ENCODE measurements at places on chromosomes 2 and 18.

DNA sequence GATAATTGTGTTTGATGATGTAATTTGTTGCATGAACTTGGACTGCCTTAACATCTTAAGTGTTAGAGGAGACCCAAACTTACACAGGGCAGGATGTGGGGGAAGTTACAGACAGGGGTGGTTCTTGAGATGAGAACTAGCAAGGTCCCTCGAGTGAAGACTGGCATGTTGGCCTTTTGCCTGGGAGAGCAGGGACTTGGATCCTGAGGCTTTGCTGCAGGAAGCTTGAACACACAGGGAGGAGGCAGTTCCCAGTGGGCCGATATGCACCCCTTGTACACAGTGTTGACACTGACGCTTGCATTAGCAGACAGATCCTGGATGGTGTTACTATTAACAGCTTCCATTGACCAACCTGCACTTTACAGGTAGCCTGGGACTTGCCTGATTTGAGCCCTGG is 47.5 kb downstream of the CHRNA1 start:
- no peak for DNase-seq

DNA sequence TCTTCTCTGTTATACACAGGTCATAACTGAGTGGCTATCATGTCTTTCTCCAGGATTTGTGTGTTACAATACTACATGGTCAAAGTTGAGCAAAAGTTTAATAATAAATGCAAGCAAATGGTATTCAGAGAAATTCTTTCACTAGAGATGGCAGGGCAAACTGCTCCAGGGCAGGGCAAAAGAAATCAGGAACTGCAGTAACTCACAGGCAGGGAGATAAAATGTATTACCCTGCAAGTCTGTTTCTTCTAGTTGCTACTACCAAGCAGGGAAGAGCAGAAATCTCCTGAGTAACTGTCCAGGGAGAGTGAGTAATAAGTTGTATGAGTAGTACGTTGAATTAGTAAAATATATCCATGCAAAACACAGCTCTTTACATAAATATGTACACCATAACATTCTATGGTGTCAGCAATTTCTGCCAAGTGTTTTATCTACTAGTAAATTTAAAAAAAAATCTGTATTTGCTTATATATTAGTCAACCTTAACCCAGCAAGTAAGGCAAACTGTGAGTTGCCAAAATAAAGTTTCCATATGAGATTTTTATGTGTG is 404.1 kb downstream of the ZEB2 start:
- peak; percentile 14 for DNase-seq

GRCh38 chr18:31892936-31893335 is 50.0 kb downstream of the TRAPPC8 start:
- no peak for DNase-seq

DNA sequence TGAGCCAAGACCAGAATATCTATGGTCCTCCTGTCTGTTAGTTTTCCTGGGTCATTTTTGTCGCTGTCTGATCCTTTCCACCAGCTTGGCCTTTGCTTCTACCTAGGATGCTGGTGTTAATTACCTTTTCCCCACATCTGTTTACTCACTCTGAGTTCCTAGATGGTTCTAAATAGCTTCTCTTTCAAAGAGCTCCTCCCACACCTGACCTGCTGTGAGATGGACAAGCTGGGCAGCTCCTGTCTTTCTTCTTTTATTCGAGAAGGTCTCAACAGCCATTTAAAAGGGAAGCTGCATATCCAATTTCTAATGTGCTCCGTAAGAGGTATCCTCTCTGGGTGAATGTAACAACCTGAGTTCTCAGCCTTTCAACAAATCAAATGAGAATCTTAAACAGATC is 156.2 kb downstream of the HRH4 start:
- DNase-seq: no peak

- DNase-seq: no peak
Observed at GRCh38 chr2:229910147-229910831, 11.5 kb downstream of the TRIP12 start.

DNA sequence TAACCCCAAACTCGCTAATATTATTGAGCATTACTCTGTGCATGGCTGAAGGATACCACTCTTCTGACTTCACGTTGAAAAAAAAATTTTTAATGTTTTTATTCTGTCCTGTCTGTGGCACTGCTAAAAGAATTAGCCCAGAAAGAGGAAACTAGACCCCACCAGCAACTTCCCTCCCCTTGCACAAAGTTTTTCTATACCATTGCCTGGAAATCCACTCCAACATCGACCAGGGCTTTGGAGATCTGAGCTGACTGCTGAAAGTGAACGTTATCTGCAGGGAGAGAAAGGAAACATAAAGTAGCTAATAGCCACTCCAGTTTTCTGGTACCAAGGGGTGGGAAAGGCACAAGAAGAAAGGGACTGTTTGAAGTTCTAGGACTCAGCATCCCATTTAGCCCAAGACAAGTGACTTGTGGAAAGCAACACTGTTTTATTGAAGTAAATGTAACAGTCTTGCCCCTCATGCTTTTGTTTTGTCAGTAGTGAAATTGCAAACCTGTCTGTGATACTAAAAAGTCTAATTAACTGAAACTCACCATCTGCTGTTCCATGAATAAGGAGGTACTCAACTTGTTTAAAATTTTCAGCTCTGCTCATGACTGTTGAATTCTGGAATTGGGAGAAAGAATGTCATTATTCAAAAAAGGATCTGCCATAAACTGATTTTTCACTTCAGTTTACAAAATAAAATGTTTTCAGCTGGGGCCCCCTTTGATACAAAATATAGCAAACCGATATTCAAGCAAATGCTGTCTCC is 79.1 kb downstream of the DPP4 start:
- no peak for DNase-seq

DNA sequence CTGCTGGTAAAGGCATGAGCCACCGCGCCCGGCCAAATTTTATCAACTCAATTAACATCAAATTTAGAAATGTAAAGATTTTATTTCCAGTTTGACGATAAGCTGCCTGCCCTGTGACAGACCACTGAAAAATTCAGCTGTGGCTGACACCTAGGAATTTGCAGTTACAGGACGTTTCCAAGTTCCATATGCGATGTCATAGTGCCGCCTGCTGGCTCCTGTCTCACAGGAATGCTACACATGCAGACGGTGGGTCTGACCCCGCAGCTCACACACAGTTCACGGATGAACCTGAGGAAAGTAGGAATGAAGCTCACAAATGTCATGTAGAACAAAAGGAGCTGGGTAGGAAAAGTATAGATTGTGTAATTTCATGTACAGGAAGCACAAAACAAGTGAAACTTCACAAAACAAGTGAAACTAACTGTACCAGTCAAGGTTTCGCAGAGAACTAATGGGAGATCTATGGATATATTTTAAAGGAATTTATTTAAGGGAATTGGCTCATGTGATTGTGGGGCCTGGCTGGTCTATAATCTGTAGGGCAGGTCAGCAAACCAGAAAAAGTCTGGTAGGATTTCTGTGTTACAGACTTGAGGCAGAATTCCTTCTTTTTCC is 13.2 kb upstream of the SEH1L start:
- peak; percentile 87 for DNase-seq

DNA sequence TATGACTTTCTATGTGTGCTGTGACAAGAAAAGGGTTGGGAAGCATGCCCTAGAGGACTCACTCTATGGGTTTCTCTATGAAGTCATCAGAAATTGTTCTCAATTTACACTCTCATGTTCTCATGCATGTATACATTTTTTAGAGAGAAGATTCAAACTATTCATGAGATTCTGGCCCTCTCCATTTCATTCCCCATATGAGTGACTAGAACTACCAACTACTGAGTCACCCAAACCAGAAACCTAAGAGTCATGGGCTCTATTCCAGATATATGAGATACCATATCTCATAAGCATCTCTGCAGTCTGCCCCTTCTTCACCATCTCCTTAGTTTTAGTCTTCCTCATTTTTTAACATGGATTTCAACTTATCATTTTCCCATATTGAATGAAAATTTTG is 87.7 kb downstream of the EXOC6B start:
- DNase-seq: peak; percentile 17

DNA sequence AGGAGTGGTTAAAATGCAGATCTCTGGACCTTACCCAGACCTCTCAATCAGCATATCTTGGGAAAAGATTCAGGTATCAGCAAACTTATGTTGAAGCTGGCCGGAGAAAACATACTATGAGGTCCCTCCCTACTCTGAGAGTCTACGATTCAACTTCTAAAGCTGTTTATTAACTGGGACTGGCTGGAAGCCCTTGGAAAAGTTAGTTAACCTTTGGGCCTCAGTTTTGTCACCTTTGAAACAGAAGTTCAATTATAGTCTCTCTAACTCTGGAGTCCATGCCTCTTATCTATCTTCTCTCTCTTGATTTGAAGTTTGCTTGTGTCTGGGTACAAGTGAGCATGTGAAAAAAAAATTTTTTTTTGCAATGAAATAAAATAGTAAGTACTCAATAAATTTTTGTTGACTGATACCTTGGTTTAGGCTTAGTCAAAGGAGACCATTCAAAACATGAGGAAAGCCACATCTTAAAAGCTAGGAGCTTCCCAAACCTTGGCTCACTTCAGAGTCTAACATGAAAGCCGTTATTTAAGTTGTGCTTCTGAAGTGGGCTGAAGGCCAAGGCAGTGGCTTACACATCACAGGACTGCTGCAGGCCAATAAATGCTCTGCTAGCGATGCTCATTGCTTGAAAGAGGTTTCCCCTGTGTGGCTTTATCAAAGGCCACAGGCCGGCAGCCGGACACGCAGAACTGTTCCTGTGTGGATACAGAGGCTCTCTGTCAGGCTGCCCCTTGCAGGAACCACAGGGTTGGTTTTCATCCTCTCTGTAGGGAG is 110.6 kb upstream of the FAM136A start:
- no peak for DNase-seq

GRCh38 chr2:68258851-68259250 is 6.5 kb upstream of the PPP3R1 start:
- DNase-seq: no peak

GRCh38 chr18:36406805-36407204 is 109.3 kb downstream of the FHOD3 start:
- no peak for DNase-seq

- no peak for DNase-seq
Observed at GRCh38 chr2:236338495-236339184, 74.4 kb upstream of the ASB18 start.

DNA sequence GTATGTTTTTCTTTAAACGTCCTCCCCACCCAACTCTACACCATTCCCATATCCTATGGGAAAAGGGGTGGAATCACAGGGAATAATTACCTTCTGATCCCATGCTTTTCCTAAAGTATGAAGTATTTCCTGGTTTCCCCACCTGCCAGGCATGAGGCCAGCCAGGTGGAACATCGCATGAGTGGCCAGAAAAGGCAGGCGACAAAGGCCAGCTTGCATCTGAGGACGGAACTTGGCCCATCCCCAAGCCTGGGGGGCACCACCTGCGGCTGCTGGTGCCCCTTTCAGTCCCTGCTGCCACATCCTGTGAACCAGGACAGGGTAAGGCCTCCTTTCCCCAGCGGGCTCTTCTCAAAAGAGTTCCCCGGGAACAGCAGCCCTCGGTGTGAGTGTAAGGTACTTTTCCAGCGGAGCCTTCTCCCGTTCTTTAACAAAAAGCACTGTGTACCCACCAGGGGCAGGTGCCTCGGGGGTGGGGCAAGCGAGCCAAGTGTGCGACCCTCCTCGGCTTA is 1.2 kb upstream of the ERFE start:
- DNase-seq: no peak

- no peak for DNase-seq
Observed at GRCh38 chr2:225020168-225020849, 22.0 kb downstream of the DOCK10 start.

- no peak for DNase-seq
Observed at GRCh38 chr18:50057009-50057408, 137.9 kb downstream of the MYO5B start.

DNA sequence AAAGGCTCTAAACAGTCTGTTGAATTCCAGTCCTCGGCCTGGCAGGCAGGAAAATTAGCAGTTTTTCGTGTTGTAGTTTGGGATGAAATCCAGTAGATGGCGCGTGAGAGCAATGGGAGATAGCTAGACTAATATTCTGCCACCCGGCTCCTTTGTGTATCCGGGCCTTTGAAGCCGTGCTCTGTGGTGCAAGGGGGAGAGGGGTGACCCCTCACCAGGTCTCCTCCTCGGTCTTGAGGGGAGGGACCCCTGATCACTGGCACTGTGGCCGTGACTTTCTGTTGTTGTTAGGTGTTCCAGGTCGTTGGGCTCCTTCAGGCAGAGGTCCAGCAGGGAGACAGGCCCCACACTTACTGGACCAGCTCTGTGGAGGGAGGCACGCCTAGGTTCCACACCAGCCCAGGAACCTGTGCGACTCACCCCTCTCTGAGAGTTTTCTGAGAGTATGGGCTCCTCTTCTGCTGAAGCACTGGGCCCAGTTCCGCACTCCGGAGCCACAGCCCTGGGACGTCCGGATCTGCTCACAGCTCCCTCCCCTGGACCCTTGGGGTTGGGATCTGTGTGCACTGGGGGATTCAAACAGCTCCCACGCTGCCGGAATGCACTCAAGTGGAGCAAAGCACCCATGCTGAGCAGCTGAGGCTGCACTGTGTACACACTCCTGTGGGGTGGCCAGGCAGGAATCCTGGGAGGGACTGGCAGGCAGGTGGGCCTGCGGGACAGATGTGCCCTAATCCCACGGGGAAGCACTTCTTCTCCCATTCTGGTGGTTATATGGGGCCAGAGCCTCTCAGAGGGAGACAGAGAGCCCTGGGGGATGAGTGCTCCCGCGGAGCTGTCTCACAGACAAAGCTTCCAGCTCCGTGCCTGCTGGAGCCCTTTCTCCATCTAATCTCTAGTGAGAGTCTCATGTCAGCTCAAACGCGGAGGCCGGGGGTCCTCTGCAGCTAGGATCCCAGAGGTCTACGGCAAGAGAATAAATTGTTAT is 8.8 kb downstream of the GKN2 start:
- peak; percentile 61 for DNase-seq

- no peak for DNase-seq
Observed at GRCh38 chr2:19371996-19372582, 13.7 kb upstream of the OSR1 start.

GRCh38 chr2:42117923-42118753 is 51.0 kb upstream of the EML4 start:
- DNase-seq: peak; percentile 55

DNA sequence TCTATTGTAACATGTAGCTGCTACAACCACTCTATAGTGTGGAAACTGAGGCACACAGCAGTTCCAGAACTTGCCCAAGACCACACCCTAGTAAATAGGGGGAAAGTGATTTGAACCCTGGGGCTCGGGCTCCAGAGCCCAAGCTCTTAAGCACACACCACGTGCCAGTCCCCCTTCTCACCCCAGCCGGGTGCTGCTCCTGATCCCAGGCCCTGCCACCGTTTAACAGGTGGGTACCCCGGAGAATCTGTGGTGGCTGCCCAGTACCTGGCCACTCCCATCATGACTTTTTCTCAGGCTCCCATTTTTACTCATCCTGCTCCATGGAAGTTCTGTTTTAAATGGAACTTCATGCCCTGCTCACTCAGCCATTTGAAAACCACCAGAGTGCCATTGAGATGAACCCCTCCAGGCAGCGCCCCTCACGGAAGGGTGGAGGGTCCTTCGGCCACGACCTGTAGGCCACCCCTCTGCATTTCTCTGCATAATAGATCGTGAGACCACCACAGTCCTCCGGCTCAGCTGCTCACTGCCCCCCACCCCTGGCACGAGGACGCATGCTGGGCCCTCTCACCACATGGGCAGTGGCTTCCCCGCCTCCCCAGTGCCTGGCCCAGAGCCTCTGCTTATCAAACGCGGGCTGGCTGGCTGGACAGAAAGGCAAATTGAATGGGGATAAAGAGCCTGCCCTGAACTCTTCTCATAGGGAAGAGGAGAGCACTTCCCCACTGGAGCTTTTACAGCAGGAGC is 42.1 kb downstream of the TMEM37 start:
- DNase-seq: no peak

- no peak for DNase-seq
Observed at GRCh38 chr2:151630372-151630771, 103.9 kb downstream of the NEB start.

Data from epithelial cell of esophagus (primary cell).